ENCODE measurements at places on chromosomes 1 and 21. TPM values are rescaled to one million over a fixed set of nuclear protein-coding genes. Genes with fewer than 3 reads are reported as not detected.

DNA sequence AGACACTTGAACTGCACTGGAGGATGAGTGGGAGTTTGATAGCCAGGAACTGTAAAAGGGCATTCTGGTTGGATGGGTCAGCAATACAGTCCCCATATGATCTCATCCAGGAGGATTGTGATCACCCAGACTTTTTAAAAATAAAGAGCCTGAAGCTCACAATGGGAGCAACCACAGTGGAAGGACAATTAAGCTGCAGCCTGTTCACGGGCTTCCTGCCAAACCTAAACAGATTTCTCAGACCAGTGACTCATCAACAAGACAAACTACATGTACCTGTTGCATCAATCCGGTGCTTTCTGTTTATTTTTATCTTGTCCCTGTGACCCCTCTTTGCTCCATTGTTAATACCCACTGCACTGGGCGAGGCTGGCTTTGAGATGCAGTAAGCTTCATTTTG, 52.3 kb downstream of the PAPPA2 start:
- DNase-seq = no peak
- no peaks in the 10 kb centered on the region for H3K36me3 ChIP-seq
- no peak overlapping the region for H3K27ac ChIP-seq
- no peak overlapping the region for H3K4me3 ChIP-seq
- no peaks in the 10 kb centered on the region for H3K4me1 ChIP-seq
- no peaks in the 10 kb centered on the region for H3K27me3 ChIP-seq

- no peaks in the 10 kb centered on the region for H3K4me1 ChIP-seq
- no peaks in the 10 kb centered on the region for H3K36me3 ChIP-seq
- no peaks in the 10 kb centered on the region for H3K27me3 ChIP-seq
These were observed 551.1 kb downstream of the MATN1 start for GRCh38 chr1:30172299-30172694.

DNA sequence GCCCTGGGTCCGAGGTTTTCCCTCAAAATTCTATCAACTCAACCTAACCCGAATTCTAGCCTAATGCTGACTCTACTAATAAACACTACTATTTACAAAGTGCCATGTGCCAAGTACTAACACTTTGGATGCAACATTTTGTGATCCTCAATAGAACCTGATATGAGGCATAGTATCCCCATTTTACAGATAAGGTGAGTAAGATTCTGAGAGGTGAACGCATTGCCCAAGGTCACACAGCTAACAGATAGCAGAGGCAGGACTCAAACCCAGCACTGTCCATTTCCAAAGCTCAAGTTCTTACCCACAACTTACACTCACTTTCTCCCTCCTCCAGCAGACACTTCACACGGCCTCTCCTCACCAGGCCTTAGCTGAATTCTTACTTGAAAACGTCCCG, 46.0 kb upstream of the LAPTM5 start:
- peaks cover 18% of the 10 kb centered on the region for H3K4me1 ChIP-seq
- H3K27me3 ChIP-seq = peaks cover 25% of the 10 kb centered on the region
- H3K27ac ChIP-seq = no peak overlapping the region
- no peaks in the 10 kb centered on the region for H3K36me3 ChIP-seq
- no peak for DNase-seq

FAM3B gene
- total RNA-seq = 1.9 TPM

LRRC53 gene
- total RNA-seq = not detected

ADAMTS5 gene
- total RNA-seq = 1.8 TPM
